H7 (cell line): ENCODE measurements at places on chromosomes 3 and 15. TPM values are rescaled to one million over a fixed set of nuclear protein-coding genes. Genes with fewer than 3 reads are reported as not detected.

DNA sequence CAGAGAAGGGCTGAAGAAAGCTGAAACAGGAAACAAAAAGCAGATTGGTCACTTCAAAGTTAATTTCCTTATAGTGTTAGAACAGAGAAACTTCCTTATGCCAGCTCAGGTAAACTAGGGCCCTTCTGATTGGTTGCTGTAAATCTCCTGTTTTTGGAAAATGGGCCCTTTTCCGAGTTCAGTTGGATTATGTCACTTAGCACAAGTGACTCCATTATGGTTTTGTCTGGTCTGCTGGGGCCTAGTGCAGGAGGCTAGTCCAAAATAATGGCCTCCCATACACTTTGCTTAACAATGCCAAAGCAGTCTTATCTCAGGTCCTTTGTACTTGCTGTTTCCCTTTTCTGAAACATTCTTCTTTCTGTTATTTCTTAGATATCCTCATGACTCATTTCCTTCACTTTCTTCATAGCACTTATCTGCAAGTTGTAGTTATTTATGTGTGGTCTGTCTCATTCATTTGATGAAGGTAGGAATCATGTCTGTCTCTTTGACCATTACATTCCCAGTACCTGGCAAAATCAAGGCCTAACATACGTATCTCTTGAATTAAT lies 7.7 kb upstream of the DCP1A start:
- no peak for DNase-seq

GRCh38 chr15:52301265-52301847 lies 5.8 kb upstream of the MYO5C start:
- no peak for DNase-seq

DNA sequence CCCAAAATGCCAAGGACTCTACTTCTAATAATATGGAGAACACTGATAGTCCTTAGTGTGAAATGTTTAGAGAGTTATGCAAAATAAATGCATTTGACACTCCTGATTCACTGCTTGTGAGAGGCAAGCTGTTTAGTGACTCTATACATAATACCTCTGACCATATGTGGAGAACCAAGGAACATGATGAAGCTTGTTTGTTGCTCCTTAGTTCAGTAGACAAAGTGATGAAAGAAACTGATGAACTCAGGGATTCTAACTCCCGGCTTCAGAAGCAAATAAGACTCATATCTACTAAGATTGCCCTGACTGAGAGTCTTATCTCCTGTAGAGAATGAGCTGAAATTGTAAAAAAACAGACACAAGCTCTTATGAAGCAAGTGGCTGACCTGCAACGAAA lies 41.3 kb downstream of the PEX5L start:
- no peak for DNase-seq

GRCh38 chr3:9247941-9248521 lies 1.4 kb downstream of the SRGAP3 start:
- DNase-seq, result no peak

The GOLGA8T gene
- total RNA-seq, result 0.35 and 1.1 TPM in 2 replicates
